ENCODE measurements at places on chromosomes 13 and 19. TPM values are rescaled to one million over a fixed set of nuclear protein-coding genes. Genes with fewer than 3 reads are reported as not detected.

The DNAJC3 gene
- 27.1 TPM for polyA plus RNA-seq

The TRIM28 gene
- 159 TPM for polyA plus RNA-seq

The CEACAM20 gene
- polyA plus RNA-seq, result 0.39 TPM

The HSH2D gene
- 3.7 TPM for polyA plus RNA-seq

The OR1I1 gene
- not detected for polyA plus RNA-seq

The NCR1 gene
- polyA plus RNA-seq, result not detected

- DNase-seq, result no peak
These were observed 67.2 kb upstream of the OLFM4 start for GRCh38 chr13:52961256-52961910.

GRCh38 chr13:40440990-40441820 is 225.2 kb downstream of the FOXO1 start:
- DNase-seq, result no peak

GRCh38 chr19:33260628-33261418 is 35.2 kb upstream of the SLC7A10 start:
- no peak for DNase-seq

DNA sequence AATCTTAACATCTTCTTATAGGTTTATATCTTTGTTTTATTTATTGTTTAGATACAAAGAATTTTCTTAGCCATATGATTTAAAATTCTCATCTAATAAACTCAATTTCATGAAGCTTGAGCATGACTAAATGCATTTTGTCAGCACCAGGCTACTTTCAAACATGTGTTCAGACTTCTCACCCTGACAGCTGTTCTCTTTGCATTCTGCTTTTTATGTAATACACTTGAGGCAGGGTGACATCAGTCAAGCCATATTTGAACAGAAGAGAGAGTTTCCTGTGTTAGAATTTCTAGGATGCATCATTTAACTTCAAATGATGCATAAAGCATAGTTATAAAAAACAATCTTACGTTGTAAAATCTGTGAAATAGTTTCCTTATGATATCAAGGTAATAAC is 1295.1 kb upstream of the PCDH20 start:
- DNase-seq, result no peak

GRCh38 chr19:3849092-3849491 is 19.7 kb downstream of the ZFR2 start:
- peak; percentile 45 for DNase-seq

DNA sequence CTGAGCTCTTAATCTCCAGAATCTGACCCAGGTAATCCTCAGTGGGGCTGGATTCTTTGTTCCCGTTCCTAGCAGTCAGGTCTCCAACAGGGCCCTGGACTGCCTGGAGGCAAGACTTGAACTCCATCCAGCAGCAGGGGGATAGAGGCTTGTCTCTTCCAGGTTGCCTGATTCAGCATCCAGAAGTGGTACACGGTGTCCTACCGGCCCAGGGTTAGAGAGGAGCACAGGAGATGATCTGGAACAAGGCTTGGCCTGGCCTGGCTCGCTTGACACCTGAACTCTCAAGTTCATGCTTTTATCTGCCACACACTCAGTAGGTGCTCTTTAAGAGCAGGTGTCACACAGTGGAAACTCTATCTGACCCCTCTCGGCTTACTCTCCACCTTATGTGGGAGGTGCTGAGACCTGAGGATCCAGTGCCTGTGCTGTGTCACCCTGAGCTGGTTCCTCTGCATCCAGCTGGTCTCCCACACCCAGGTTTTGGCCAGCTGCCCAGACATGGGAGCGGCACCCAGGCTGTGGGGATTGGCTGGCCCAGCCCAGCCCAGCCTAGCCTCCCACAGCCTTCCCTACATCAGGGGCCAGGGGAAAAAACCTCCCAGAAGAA is at the start of gene CYP4F3:
Gene CYP4F3 (plus strand): TSS at position 604 of the 610 bp plus-strand sequence. CDS start 519 bp downstream, outside the sequence.
- no peak for DNase-seq

DNA sequence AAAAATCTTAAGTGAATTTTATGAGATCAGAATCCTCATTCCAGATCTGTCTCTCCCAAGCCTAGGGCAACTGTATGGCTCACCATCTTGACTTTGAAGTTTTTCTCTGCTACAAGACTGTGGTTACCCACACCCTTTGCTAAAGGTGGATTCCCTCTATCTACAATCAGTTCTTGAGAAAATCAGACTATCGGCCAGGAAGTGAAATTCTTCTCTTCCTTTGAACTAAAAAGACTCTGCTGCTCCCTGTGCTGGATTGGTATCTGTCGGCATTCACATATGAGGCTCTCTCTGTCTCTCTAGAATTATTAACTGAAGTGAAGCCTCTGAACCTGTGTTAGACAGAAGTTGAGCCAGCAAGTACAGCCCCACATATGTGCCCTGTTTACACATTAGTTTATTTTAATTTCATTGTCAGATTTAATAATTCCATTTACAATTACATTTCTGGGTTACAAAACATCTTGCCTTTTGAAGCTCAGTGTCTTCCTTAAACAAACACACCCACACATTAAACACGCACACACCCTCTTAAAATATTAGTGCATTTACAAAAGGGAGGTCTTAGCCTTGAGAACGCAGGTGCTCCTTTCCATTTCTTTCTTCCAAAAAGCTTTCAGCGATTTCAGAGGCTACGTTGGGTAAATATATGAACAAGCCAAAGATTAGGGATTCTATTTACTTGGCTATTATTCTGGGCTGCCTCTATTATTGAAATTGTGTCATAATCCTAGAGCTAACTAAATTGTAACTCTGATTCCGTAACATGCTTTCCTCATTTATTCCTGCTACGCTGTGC is 145.7 kb downstream of the MIPEP start:
- no peak for DNase-seq

DNA sequence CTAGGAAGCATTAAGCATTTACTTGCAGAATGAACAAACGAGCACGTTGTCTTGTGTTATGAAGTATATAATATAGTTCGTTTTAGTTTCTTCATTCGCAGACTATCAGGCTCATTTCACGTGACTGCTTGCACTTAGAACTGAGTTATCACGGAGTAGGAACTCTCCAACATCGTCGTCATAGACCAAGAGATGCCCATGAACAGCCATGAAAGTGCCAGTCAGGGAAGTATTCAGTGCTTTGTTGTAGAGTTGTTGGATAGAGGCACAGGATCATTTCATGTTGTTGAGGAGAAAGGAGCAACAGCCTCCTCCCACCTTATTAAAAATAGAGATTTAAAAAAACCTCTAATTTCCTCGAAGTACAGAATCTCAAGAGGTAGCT is 977 bp upstream of the IL17D start:
- DNase-seq, result peak; percentile 36

GRCh38 chr19:18869781-18870530 is 26.0 kb downstream of the CERS1 start:
- no peak for DNase-seq

GRCh38 chr19:55676889-55677505 is 2.0 kb downstream of the EPN1 start:
- no peak for DNase-seq

GRCh38 chr19:33284146-33284643 is 18.1 kb downstream of the CEBPA start:
- DNase-seq, result no peak
